Activated CD8-positive, alpha-beta T cell treated with anti-CD3 and anti-CD28 coated beads for 36 hours (primary cell): ENCODE measurements at places on chromosomes 4 and X. TPM values are rescaled to one million over a fixed set of nuclear protein-coding genes. Genes with fewer than 3 reads are reported as not detected.

Gene MMRN1
- not detected for total RNA-seq

Gene BLOC1S4
- total RNA-seq, result 21.8 TPM

Gene SH3RF1
- 0.34 TPM for total RNA-seq

Gene WWC2
- 1.9 TPM for total RNA-seq

Gene PDGFRA
- not detected for total RNA-seq
